ENCODE measurements at places on chromosomes 5 and 9. TPM values are rescaled to one million over a fixed set of nuclear protein-coding genes. Genes with fewer than 3 reads are reported as not detected.

Gene TERT
- not detected for total RNA-seq

DNA sequence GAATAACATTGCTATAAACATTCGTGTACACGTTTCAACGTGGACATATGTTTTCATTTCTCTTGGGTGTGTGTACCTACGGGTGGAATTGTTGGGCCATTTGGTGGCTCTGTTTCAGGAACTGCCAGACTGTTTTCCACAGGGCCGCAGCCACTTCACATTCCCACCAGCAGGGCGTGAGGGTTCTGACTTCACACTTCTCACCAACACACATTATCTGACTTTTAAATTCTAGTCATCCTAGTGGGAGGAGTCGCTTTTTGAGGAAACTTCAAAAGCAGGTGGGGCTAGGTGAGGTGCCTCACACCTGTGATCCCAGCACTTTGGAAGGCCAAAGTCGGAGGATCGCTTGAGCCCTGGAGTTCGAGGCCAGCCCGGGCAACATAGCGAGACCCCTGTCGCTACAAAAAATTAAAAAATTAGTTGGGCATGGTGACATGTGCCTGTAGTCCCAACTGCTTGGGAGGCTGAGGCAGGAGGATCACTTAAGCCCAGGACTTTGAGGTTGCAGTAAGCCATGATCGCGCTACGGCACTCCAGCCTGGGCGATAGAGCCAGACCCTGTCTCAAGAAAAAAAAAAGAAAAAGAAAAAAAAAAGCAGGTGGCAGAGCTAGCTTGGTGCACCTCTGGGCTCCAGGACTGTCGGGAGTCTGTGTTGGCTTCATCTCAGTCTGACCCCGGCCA is 28.5 kb downstream of the TSPAN17 start:
- DNase-seq: peak; percentile 50

DNA sequence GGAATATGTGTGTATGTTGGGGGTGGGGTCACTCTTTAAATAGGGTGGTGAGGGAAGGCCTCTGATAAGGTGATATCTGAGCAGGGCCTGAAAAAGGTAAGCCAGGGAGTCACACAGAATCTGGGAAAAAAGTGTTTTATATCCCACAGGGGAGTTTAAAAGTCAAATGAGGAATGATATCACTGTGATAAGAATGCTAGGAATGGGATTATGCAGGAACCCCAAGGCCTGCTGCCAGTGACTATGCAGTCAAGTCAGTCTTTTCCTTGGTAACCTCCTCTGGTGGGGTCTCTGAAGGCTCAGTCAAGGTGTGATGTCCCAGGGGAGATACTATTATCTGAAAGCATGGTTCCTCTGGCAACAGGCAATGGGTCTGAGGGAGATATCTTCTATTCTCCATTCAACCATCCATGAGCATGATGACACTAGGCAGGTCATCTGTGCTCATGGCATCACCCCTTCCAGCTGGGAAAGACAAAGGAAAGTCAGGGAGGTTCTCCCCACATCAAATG is 53.5 kb downstream of the GRIA1 start:
- no peak for DNase-seq

GRCh38 chr5:81739291-81739690 is 11.6 kb downstream of the SSBP2 start:
- no peak for DNase-seq

DNA sequence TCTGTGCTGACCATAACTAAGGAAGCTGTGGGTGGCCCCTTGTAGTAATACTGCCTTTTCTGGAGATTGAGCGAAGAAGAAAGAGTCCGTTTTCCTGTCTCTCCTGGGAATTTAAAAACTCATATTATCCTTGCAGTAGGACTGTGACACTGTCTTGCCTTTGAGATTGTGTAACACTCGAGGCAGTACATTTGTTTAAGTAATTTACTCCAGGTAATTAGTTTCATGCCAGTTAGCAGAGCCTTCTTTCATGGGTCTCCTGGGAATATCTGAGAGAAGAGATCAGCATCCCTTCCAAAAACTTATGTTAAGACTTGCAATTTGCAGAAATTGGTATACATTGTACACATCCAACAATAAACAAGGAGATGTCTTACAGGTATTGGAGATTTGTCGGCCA is 405.6 kb downstream of the DMRT2 start:
- no peak for DNase-seq
